Cortex of kidney (tissue), 1 donor: ENCODE measurements at places on chromosomes 11 and 22.

DNA sequence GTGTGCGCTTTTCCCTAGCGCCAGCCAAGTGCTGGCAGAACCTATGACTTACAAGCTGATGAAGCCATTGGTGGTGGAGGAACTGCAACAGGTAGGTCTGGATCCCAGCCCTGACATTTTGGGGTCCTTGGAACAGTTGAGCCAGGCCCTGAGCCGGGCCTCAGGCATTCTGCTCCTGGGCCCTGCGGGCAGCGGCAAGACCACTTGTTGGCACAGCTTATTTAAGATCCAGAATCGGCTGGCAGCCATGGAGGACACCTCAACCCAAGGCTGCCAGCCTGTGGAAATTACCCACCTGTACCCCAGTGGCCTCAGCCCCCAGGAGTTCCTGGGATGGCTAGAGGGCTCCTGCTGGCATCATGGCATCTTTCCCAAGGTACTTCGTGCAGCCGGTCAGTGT is 49.7 kb downstream of the DNHD1 start:
- DNase-seq: no peak

DNA sequence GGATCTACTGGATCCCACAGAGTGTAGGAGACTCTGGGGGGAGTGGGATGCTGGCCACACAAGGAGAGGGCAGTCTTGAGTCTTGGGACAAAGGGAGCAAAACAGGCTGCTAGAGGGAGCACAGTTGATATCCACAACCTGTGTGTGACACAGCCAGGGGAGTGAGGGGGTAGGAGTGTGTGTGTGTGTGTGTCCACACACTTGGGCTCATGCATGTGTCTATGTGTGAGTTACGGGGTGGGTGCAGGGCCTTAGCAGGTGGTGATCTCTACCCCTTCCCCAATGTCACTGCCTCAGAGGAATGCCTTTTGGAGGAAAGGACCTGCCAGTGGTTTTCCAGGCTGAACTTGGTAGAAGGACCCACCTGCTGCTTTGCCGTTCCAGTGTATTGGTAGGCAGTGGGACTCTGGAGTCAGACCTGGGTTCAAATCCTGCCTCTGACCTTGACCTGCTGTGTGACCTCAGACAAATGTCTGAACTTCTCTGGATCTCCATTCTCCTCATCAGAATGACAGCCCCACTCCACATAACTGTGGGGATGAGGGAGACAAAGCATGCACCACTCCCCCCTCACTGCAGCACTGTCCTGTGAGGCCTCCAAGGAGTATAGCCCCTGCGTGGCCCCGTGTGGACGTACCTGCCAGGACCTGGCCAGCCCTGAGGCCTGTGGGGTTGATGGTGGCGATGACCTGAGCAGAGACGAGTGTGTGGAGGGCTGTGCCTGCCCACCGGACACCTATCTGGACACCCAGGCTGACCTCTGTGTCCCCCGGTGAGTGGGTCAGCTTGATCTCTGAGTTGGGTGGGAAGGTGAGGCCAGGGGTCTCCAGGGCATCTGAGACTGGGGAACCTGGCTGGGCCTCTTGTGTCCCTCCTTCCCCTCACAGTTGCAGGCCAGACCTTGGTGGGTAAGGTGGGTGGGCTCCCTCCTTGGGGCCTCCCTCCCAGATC is 27.4 kb downstream of the OTOG start:
- DNase-seq: no peak

DNA sequence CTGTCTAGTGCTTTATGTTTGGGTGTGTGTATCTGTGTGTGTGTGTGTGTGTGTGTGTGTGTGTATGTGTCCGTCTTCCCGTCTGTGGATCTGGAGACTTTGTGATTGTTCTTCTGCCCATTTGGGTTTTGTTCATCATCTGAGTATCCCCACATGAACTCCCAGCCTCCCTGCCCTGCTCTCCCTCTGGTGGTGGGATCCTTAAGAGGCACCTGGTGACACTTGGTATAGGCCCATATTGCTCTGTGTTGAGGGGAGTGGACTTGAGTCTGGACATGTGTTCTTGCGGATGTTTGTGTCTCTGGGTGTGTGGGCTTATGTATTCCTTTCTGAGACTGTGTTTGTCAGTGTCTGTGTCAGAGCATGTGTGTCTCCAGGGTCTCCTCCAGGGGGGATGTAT is 15.3 kb downstream of the RCOR2 start:
- DNase-seq: no peak

- no peak for DNase-seq
Observed at GRCh38 chr22:37211866-37212173, 457 bp downstream of the SSTR3 start.
